Thymus (tissue), 14 donors: ENCODE measurements at places on chromosomes 4 and X. TPM values are rescaled to one million over a fixed set of nuclear protein-coding genes. Genes with fewer than 3 reads are reported as not detected.
A peak's percentile ranks its signal among the peaks of the same experiment; 100 is the strongest.

- peak overlapping the region; percentile 5 for H3K27ac ChIP-seq
- no peaks in the 10 kb centered on the region for H3K27me3 ChIP-seq
- peaks cover 16% of the 10 kb centered on the region for H3K4me1 ChIP-seq
Measured at GRCh38 chr4:73589261-73589847, 30.9 kb downstream of the RASSF6 start.

DNA sequence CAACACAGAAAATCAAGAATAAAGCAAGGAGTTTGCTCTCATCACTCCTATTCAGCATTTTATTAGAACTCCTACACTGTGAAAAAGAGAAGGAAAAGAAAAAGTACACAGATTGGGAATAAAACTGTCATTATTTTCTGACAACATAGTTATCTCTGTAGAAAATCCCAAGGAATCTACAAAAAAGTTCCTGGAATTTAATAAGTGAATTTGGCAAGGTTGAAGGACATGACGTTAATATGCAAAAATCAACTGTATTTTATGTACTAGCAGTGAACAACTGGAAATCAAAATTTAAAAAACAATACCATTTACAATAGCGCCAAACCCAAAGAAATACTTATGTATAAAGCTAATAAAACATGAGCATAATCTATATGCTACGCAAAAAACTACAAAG, 26.3 kb downstream of the CHIC2 start:
- H3K27me3 ChIP-seq, result no peaks in the 10 kb centered on the region
- H3K4me1 ChIP-seq, result no peaks in the 10 kb centered on the region
- no peak overlapping the region for H3K27ac ChIP-seq
- DNase-seq, result no peak

- H3K4me3 ChIP-seq, result no peak overlapping the region
- H3K4me1 ChIP-seq, result no peaks in the 10 kb centered on the region
- H3K27me3 ChIP-seq, result no peaks in the 10 kb centered on the region
- DNase-seq, result no peak
- H3K36me3 ChIP-seq, result no peaks in the 10 kb centered on the region
- no peak overlapping the region for H3K27ac ChIP-seq
Measured at GRCh38 chr4:15167743-15168142, 165.5 kb downstream of the CPEB2 start.

DNA sequence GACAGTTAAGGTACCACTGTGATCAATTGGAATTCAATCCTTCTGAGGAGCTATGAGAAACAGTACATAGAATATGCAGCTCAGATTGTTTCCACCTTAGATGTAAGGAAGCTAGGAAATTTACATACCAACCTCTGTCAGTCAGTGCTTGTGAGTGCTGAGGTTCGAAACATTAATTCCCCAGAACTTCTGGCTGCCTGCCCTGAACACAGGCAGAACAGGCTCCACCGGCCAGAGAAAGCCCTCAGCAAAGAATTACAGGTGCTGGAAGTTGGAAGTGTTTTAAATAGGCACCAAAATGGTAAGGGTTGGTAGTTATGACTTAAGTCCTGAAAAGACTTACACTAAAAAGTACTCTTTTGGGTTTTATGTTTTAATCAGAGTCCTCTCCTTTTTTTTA, 651.8 kb downstream of the C4orf33 start:
- no peak overlapping the region for H3K4me3 ChIP-seq
- H3K27me3 ChIP-seq, result no peaks in the 10 kb centered on the region
- no peak overlapping the region for H3K27ac ChIP-seq
- H3K4me1 ChIP-seq, result no peaks in the 10 kb centered on the region
- no peaks in the 10 kb centered on the region for H3K36me3 ChIP-seq
- no peak for DNase-seq

GRCh38 chr4:76615999-76616398, 181.0 kb downstream of the SHROOM3 start:
- H3K4me1 ChIP-seq, result no peaks in the 10 kb centered on the region
- no peaks in the 10 kb centered on the region for H3K27me3 ChIP-seq
- no peak overlapping the region for H3K27ac ChIP-seq
- no peaks in the 10 kb centered on the region for H3K36me3 ChIP-seq

DNA sequence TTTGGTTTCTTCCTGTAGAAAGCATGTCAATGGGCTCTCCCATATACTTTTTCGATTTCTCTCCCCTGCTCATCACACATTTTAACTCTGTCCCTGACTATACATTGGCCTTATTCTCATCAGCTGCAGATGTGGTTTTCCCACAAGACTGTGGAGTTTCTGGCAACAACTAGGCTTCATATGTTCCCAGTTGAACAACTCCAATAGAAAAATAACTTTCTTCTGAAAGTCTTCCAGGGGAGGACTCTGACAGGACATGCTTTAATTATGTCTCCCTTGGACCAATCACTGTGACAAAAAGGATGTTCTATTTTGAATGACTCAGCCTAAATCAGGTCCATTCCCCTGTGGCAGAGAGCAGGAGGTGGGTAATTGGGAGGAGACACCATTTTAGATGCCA, 28.1 kb downstream of the SPANXC start:
- DNase-seq, result no peak
- H3K4me1 ChIP-seq, result no peaks in the 10 kb centered on the region
- H3K36me3 ChIP-seq, result no peaks in the 10 kb centered on the region
- no peaks in the 10 kb centered on the region for H3K27me3 ChIP-seq

- no peaks in the 10 kb centered on the region for H3K4me1 ChIP-seq
- no peaks in the 10 kb centered on the region for H3K36me3 ChIP-seq
- H3K4me3 ChIP-seq, result no peak overlapping the region
- DNase-seq, result no peak
Measured at GRCh38 chr4:93788712-93789111, 39.8 kb upstream of the ATOH1 start.

DNA sequence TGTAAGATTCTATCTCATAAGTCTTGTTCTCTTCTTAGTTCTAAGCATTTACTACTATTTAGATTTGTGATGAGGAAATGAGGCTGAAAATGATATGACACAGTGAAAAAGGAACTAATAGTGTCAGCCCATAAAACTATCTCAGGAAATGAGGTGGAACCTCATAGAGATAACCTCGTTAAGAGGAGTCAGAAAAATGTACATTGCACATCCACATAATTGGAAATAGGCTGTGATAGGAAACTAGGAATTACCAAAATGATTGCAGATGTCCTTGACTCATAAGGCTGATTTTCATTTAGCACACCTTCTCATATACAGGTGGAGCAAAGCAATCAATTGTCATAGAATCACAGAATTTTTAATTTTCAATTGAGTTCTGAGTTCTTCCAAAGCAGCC, 26.8 kb downstream of the ANXA10 start:
- no peaks in the 10 kb centered on the region for H3K27me3 ChIP-seq
- H3K36me3 ChIP-seq, result no peaks in the 10 kb centered on the region
- no peak overlapping the region for H3K4me3 ChIP-seq
- DNase-seq, result no peak
- H3K27ac ChIP-seq, result no peak overlapping the region
- H3K4me1 ChIP-seq, result no peaks in the 10 kb centered on the region

- no peak for DNase-seq
- H3K27me3 ChIP-seq, result no peaks in the 10 kb centered on the region
- peaks cover 27% of the 10 kb centered on the region for H3K4me1 ChIP-seq
- H3K36me3 ChIP-seq, result no peaks in the 10 kb centered on the region
- no peak overlapping the region for H3K4me3 ChIP-seq
- H3K27ac ChIP-seq, result peak overlapping the region; percentile 80
Measured at GRCh38 chrX:7071390-7071789, 76.1 kb upstream of the STS start.

DNA sequence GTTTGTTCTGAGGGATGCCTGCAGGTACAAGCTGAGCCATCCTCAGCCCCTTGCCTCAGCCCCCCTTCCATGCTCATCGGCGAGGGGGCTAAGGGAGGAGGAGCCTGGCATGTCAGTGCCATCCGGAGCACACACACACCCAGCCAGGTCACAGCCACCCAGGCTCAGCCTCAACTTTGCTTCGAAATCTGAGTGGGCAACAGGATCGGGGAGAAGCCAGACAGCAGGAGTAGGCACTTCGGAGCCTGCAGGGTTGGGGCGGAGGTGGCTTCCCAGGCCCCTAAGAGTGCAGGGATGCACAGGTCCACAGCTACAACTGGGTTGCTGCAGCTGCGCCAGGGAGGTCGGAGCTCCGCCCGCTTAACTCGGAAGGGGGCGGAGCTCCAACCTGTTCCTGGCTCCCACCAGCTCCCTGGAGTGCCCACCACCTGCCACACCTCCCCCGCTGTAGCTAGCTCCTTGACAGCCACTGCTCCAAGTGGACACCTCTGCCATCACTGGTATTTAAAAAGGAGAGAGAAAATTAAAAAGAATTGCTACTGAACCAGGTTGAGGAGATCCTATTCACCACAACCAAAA, 192.9 kb upstream of the GALNT7 start:
- no peak overlapping the region for H3K27ac ChIP-seq
- DNase-seq, result no peak
- no peaks in the 10 kb centered on the region for H3K4me1 ChIP-seq
- H3K27me3 ChIP-seq, result no peaks in the 10 kb centered on the region
- no peak overlapping the region for H3K4me3 ChIP-seq

DNA sequence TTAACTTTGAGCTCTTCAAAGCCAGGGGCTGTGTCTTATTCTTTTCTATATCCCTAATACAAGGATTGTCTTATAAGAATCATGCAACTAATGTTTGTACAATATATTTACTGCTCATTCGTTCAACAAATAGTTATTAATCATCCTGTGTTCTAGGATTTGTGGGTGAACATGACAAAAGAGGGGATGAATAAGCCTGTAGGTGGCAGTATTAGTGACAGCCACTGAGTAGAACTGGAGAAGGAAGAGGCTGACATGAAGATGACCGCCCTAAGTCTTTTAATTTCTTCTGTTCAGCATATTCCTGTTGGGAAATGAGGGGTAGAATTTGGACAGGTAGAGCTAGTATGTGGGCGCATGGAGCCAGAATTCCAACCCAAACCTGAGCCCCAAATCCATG, 11.9 kb upstream of the LINC00632 start:
- H3K4me1 ChIP-seq, result no peaks in the 10 kb centered on the region
- DNase-seq, result no peak
- no peaks in the 10 kb centered on the region for H3K27me3 ChIP-seq
- H3K27ac ChIP-seq, result no peak overlapping the region

- DNase-seq, result no peak
- no peaks in the 10 kb centered on the region for H3K27me3 ChIP-seq
- no peak overlapping the region for H3K4me3 ChIP-seq
- no peaks in the 10 kb centered on the region for H3K36me3 ChIP-seq
Measured at GRCh38 chrX:119067023-119067739, 5.6 kb upstream of the CT47C1 start.

- H3K36me3 ChIP-seq, result no peaks in the 10 kb centered on the region
- H3K27me3 ChIP-seq, result no peaks in the 10 kb centered on the region
- H3K4me1 ChIP-seq, result no peaks in the 10 kb centered on the region
- DNase-seq, result no peak
- no peak overlapping the region for H3K27ac ChIP-seq
- no peak overlapping the region for H3K4me3 ChIP-seq
Measured at GRCh38 chr4:165175879-165176278, 31.5 kb upstream of the KLHL2 start.

DNA sequence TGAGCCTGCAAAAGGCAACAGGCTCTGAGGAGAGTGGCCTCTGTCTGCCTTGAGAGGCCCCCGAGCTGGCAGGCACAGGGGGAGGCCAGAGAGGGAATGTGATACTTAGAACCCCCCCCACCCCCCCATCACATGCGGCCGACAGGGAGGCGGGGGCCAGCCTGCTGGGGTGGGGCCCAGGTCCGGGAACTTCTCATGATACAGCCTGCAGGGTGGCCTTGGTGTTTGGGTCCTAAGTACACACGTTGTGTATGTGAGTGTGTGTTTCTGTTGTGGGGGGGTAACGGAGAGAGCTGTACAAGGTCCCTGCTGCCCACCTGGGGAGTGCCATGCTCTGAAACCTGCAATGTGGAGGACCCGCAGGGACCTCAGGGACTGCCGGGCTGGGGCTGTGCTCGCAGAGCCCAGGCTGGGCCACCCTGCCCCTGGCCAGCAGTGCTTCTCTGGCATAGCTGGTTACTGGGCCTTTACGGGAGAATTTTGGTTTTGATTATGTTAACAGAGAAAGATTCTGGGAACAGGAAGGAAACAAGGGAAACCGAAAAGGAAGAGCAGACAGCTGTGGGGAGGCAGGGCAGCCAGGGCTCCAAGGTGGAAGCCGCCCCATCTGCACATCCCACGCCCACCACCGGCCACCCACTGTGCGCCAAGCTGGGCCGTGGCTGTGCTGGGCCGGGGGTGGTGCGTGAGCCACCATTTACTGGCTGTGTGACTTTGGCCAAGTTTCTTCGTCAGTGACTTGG, 19.9 kb downstream of the SH3BP2 start:
- DNase-seq, result no peak
- H3K4me3 ChIP-seq, result peak overlapping the region; percentile 51
- peaks cover 8% of the 10 kb centered on the region for H3K27me3 ChIP-seq
- peak overlapping the region; percentile 96 for H3K27ac ChIP-seq
- peaks cover 27% of the 10 kb centered on the region for H3K4me1 ChIP-seq
- peaks cover 4% of the 10 kb centered on the region for H3K36me3 ChIP-seq

GRCh38 chrX:98548519-98548918, 1664.8 kb downstream of the RPA4 start:
- DNase-seq, result no peak
- H3K36me3 ChIP-seq, result no peaks in the 10 kb centered on the region
- H3K4me1 ChIP-seq, result no peaks in the 10 kb centered on the region
- H3K27ac ChIP-seq, result no peak overlapping the region
- H3K27me3 ChIP-seq, result no peaks in the 10 kb centered on the region

GRCh38 chrX:22389556-22390179, 117.0 kb downstream of the CBLL2 start:
- H3K36me3 ChIP-seq, result no peaks in the 10 kb centered on the region
- H3K4me3 ChIP-seq, result no peak overlapping the region
- no peaks in the 10 kb centered on the region for H3K27me3 ChIP-seq
- DNase-seq, result no peak

DNA sequence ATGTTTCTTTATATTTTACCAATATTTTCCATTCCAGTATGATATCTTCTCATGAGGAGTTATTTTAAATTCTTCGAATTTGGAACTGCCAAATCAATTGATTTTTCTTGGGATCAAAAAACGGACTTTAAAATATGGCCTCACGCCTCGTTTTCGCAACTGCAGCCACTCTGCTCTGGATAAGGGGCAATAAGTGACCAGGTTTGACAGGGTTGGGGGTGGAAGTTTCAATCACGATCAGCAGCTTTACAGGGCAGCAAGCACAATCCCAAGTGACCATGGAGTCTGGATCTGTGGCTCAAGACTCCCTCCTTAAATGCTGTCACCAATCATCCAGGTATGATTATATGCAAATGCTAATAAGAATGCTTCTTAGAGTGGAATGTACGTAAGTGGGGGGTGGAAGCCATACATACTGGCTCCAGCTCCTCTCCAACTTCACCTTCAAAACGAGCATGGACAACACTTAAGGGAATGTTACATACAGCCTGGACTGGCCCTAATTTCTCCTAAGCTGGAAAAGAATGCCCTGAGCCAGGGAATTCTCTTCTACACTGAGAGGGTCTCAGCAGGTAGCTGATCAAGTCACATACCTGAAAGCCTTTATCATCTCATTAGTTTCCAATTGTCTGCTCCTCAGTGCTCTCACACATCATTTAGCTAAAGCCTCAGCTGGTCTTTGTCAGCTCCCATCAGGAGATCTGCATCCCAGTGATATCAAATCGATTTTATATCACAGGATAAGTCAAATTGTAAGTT, 176.9 kb upstream of the DCAF8L1 start:
- no peaks in the 10 kb centered on the region for H3K36me3 ChIP-seq
- no peak for DNase-seq
- no peak overlapping the region for H3K4me3 ChIP-seq

Gene CLIC2
- 17.5 TPM for total RNA-seq

Gene SPANXC
- 0.24 TPM for total RNA-seq

Gene RNF128
- total RNA-seq, result 0.90 TPM

Gene HPGD
- total RNA-seq, result 51.6 TPM

Gene GYPB
- 4.6 TPM for total RNA-seq

Gene BMP3
- 0.09 TPM for total RNA-seq

Gene GUCY1B1
- total RNA-seq, result 7.2 TPM

Gene SSX2B
- not detected for total RNA-seq

Gene EVC2
- total RNA-seq, result 1.7 TPM
